ENCODE measurements at places on chromosomes 11 and 22.
A peak's percentile ranks its signal among the peaks of the same experiment; 100 is the strongest.

- peak; percentile 51 for DNase-seq
These were observed 16.3 kb downstream of the HTR3A start for GRCh38 chr11:113991170-113991569.

GRCh38 chr11:113952070-113952469, 22.8 kb upstream of the HTR3A start:
- no peak for DNase-seq

DNA sequence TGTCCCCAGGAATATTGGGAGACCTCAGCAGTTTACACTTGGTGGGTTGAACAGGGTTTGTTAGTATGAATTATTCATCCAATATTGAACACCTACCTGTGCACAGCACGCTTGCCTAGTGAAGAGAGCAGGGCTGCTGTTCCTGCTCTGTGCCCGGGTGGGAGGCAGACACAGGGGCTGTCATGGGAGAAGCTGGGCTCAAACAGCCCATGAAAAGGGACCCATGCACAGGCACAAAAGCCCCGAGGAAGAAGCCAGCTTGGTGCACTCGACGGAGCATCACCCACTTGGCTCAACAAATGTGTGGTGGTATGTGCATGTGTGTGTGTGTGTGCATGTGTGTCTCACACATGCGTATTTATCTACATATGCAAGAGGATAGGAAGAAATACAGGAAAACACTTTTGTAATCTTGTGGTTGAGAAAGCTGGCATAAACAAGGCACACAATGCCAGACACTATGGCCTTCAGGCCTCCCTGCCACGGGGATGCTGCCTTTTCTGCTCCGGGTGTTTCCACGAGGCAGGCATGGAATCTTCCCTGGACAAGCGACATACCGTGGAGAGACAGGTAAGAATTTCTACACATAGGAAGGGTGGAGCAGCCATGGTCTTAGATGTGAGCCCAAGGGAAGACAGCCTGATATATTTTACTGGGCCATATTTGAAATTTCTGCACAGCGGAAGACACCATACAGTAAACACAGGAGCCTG, 5.0 kb upstream of the APOBEC3A start:
- no peak for DNase-seq

- DNase-seq: no peak
These were observed 8.3 kb upstream of the SIDT2 start for GRCh38 chr11:117170210-117170609.

DNA sequence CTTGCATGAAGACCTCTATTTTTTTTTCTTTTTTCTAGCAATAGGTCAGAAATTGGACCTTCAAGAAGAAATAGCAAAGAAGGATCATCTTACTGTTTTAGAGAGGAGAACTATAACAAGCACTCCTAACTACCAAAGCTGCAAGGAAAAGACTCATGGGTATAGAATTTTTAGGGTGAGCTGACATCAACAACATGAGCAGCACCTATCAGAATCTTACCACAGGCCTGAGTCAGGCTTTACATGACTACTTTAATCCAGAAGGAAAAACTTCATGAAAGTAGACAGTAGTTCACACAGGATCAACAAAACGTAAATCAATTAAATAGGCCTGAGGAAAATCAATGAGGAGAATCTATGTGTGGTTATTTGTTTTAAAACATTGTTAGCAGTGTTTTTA, 130.5 kb downstream of the FAM76B start:
- no peak for DNase-seq

- no peak for DNase-seq
These were observed 24.1 kb upstream of the TUB start for GRCh38 chr11:8056810-8057463.

DNA sequence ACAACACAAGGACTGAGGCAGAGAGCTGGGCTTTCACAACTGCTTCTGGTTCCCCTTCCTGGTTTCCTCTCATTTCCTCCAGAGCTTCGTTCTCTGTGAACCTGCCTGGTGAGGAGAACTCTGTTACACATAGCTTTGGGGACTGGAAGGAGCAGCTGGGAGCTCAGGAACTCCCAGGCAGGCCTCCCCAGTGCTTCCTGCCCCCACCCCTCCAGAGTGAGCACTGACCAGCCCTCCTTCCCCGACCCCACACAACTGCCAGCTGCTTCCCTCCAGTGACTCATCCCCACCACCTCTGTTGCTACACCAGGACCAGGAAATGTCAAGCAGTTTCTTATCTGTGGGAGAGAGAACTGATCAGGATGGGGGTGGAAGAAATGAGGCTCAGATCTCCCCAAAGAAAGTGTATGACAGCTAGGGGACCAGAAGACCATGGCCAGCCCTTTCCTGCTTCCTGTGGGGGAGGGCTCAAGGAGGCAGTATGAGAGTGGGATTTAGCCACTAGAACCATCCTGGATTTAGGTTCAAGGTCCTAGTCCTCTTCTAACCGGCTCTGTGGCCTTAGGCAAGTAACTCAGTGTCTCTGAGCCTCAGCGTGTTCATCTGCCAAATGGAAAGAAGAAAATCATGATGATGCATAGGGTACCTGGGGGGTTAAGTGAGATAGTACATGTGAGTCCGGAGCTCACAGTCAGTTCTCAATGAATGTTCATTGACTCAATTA, 4.5 kb upstream of the TP53I11 start:
- DNase-seq: peak; percentile 56

DNA sequence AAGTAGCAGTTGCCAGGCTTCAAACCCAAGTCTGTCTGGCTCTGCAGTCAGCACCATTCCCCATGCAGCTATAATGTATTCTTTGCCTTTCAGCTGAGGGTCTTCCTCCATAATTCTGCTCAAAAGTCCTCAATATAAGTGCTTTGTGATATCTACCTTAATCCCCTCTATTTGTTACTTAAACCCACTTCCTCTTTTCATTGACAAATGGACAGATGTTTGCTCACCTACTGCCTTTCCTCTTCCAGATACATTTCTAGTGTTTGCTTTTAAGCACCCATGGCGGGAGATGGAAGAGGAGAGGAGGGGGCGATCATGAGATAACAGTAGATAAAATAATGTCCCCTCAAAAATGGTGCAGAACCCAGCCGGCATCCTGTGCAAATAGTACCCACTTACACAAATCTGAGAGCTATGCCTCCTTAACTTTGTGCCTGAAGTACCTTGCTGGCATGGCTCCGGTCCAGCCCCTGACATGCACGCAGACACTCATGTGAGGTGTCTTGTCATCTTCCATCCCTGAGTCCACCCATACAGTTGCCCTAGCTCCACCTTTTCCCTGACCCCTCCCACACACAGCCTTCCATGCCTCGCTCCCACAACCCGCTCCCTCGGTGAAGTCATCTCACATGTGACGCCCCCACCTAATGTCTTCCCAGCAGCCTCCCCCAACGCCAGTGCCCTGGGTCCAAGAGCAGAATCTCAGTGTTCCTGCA, 109.6 kb downstream of the TRIM29 start:
- DNase-seq: no peak

- no peak for DNase-seq
These were observed 5.4 kb upstream of the SORL1 start for GRCh38 chr11:121446752-121447156.

GRCh38 chr11:60111793-60112192, 23.3 kb downstream of the MS4A2 start:
- DNase-seq: no peak

- DNase-seq: peak; percentile 49
These were observed 29.6 kb upstream of the SNX19 start for GRCh38 chr11:130945896-130946295.

DNA sequence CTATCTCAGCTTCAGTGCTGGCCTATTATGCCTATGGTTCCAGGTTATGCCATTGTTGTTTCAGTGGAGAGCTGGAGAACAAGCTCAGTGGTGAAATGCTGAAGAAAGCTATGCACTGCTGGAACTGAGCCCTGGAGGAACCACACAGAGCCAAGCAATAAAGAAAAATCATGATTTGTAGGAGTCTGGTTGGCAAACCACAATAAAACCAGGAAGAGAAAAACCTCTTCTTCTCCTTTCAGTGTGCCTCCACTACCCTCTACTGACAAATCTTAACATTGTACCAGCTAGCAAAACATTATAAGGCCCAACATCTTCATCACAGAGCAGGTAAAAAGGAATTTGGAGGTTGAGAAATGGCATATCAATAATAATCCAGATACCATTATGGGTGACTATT, 5.3 kb downstream of the OR51F2 start:
- no peak for DNase-seq

- DNase-seq: no peak
These were observed 33.3 kb downstream of the APOL6 start for GRCh38 chr22:35681454-35682052.

DNA sequence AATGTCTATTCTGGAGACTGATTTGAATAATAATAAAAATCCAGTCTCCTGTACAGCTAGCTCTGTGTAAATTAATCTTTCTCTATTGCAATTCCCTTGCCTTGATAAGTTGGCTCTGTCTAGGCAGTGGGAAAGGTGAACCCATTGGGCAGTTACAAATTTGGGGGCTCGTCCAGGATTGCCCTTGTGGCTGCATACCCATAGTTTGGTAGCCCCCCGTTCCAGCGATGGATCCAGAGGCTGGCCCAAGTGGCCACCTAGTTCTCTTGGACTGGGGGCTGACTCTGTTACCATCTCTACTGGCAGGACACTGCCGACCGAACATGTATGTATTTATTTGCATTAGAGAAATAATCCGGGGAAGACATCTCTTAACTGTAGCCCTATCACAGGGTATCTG, 326.2 kb upstream of the PDGFD start:
- DNase-seq: no peak

DNA sequence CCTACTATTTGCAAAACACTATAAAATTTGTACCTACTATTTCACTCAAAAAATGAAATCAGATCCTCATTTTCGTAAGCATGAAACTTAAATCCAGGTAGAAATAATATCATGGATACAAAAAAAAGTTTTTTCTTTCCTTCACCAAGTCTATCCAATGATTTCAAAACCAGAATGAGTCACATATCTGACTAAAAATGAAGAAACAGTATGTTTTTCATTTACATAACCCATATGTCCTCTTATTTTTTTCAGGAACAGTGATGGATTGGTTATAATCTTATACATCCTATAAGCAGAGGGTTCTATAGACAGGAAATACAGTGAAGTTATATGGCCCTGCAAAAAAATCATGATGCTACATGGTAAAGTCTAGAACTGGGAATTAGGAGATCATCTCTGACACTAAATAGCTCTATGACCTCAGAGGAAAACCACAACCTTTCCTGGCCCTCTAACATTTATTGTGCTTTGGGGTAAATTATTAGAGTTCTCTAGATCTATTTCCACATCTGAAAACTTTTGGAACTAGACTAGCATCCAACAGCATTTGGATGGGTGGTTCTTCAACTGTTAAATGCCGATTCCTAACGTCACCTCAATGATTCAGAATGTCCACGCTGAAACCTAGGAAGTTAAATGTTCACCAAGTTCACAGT, 10.9 kb downstream of the MTMR2 start:
- DNase-seq: no peak

DNA sequence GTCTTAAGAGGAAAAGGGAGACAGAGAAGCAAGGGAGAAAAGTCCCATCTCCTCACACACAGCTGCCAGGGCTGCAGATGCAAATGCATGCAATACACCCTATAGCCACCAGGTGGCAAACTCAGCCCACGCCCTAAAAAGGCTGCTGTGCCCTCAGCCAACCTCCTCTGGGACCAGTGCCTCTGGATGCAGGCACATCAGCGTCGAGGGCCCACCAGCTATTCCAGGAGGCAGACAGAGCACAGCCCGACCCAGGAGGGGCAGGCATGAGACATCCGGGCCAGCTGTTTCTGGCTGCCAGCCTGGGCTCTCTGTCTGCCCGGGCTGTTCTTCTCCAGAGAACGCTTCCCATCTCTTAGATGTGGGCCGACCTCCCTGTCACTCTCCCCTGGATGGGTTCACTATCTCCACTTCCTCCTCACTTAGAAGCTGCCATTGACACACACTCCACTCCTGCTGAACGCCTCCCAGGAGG, 39.7 kb downstream of the TPBGL start:
- peak; percentile 77 for DNase-seq

DNA sequence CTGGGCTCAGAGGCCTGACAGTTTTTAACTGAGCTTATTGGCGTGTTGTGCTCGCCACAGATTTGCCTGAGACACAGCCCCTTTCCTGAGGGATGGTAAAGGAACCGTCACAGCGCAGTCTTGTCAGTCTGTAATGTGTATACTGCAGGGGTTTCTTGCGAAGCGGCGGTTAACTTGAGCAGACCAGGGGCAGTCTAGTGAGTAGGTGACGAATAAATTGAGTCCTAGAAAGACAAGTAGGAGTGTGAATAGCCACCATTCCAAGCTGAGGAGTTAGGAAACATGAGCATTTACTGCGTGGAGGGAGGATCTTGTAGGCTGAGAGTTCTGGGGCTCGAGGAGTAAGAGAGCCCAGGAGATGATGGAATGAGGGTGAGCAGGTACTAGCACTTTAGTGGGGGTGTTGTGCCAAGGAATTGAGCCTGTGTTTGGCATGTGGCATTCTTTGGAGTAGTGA, 1.4 kb downstream of the MED15 start:
- DNase-seq: no peak

DNA sequence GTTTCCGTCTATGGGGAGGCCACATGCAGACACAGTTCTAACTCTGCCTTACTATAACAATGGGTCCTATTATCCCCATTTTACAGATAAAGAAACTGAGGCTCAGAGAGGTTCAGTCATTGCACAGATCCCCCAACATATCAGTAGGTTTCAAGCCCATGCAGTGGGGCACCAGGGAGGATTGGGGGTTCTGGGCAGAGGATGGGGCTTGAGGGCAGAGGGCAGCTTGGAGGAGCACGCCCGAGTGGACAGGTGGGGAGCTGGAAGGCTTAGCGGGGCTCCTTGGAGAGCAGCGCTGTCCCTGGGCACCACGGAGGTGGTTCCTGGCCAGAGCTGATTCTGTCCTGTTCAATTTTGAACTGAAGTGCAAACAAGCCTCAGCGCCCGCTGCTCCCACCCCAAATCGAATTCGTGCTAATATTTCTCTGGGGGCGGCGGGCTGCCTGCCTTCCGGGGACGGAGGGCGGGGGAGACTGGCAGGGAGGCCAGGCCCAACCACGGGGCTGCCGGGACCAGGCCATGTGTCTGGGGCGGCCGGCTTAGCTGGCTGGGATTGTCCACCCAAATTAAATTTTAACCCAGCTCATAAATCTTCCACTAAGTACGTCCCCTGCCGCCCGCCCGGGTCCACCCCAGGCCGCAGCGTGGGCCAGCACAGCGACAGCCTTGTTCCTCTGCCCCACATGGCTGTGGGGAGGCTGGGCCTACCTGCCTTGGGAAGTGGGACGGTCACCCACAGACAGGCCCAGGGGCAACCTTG, 49.4 kb downstream of the FLRT1 start:
- DNase-seq: no peak

DNA sequence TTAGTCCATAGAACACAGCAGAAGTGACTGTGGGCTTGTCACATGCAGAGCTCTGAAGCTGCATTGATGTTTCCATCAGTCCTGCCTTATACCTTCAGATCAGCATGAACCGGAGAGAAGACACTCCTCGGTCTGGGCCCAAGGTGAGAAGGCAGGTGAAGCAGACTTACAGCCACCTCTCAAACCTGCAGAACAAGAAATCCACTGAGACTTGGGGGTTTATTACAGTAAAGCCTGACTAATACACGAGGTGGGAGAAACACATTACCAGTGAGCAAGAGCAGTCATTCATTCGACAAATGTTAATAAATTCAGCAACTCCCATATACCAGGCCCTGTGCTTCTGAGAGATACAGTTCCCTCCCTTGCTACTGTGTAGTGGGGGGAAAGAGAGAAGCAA, 279.0 kb downstream of the DDX10 start:
- no peak for DNase-seq

Measured in RWPE1 (cell line).